Right lung (tissue), 10 donors: ENCODE measurements at places on chromosomes 12 and 14. TPM values are rescaled to one million over a fixed set of nuclear protein-coding genes. Genes with fewer than 3 reads are reported as not detected.

DNA sequence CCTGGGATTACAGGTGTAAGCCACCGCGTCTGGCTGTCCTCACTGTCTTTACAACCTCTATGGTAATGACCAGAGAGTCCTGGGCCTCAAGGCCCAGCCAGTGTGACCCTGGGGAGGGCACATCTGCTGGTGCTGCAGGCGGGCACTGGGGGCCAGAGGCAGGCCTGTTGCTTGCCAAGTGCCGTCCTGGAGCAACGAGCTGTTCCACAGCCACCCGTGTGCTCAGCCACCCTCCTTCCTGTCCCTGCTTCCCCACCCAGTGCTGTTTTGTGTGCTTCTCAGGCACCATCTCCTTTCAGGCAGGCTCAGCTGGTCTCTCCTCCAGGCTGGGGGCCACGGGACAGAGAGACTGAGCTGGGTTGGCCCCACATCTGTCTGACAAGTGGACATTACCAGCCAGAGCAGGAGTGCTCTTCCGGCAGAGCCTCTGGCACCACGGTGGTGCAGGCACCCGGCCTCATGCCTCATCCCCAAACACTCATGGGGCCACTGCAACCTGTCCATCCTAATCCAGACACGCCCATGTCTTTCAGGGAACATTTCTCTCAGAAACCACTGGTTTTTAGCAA lies 9.0 kb downstream of the SLC25A47 start:
- no peak for DNase-seq

GRCh38 chr12:90207799-90208198 lies 499.2 kb upstream of the ATP2B1 start:
- no peak for DNase-seq

- DNase-seq = no peak
Observed at GRCh38 chr12:70353780-70354660, 12.1 kb upstream of the KCNMB4 start.

- DNase-seq = no peak
Observed at GRCh38 chr12:101925361-101925760, 48.0 kb downstream of the DRAM1 start.

HOXC6 gene
- polyA plus RNA-seq = 5.7 TPM
